ENCODE measurements at places on chromosomes 5 and 9.

DNA sequence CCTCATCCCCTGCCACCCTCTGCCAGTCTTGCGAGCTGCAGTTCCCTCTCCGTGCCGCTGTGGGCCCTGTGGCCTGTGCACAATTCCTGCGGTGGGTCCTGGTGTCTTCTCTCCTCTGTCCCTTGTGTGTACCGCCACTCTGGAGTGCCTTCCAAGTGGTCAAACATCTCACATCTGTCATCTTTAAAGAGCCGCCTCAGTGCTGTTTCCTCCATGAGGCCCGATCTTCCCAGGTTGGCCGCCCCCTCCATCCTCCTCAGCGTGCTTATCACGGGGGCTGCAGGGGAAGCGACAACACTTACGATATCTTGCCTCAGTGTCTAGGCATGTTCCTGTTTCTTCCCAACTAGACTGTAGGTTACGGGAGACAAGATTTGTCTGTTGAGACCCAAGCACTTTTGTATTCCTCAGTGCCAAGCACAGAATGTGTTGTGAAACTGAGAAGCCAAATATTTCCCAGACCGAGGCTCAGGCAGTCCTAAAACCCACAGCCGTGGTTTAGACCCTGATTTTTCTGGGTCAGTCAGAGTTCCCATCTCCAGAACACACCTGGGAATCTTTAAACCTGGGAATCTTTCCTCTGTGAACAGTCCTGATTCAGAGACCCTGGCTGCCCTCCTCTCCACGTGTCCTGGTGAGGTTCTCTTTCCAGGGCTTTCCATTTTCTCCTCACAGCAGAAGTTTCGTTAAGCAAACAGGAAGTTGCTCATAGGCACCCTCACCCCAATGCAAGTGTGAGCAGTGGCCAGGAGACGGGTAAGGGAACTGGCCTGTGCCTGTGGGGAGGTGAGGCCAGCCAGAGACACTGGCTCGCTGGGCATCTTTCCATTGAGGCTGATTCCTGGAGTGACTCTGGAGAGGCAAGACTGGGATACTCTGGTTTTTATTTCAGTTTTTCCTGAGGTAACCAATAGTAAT is 28.8 kb downstream of the SLC46A2 start:
- DNase-seq: no peak

- DNase-seq: no peak
Measured at GRCh38 chr5:14261856-14262611, 118.9 kb downstream of the TRIO start.

DNA sequence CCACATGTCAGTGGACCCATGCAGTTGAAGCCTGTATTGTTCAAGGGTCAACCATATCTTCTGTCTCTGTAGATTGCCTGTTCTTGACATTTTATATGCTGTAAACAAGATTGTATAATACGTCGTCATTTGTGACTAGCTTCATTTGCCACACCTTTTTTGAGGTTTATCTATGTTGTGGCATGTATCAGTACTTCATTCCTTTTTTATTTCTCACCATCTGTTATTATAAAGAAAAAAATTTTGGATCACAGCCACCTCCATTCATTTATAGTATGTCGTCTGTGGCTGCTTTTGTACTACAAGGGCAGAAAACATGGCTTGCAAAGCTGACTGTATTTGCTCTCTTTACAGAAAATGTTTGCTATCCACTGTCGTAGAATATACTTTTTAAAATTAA is 72.4 kb downstream of the TEK start:
- DNase-seq: no peak

DNA sequence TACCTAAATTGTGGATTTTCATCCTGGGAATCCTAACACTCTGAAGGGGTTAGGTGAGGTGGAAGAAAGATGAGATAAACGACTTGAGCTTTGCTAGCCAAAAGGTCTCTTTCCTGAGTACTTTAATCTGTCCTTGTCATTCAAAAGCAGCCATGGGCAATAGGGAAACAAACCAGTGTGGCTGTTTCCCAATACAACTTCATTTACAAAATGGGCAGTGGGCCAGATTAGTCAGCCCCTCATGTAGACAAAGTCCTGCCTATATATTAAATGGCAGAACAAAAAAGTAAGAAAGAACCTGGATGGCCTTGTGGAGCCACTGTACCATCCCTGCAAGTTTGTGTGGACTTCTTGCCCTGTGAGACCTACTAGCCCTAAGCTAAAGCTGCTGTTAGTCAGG is 51.0 kb upstream of the NFIL3 start:
- no peak for DNase-seq

- DNase-seq: no peak
Measured at GRCh38 chr5:75756981-75757380, 39.7 kb upstream of the POC5 start.

DNA sequence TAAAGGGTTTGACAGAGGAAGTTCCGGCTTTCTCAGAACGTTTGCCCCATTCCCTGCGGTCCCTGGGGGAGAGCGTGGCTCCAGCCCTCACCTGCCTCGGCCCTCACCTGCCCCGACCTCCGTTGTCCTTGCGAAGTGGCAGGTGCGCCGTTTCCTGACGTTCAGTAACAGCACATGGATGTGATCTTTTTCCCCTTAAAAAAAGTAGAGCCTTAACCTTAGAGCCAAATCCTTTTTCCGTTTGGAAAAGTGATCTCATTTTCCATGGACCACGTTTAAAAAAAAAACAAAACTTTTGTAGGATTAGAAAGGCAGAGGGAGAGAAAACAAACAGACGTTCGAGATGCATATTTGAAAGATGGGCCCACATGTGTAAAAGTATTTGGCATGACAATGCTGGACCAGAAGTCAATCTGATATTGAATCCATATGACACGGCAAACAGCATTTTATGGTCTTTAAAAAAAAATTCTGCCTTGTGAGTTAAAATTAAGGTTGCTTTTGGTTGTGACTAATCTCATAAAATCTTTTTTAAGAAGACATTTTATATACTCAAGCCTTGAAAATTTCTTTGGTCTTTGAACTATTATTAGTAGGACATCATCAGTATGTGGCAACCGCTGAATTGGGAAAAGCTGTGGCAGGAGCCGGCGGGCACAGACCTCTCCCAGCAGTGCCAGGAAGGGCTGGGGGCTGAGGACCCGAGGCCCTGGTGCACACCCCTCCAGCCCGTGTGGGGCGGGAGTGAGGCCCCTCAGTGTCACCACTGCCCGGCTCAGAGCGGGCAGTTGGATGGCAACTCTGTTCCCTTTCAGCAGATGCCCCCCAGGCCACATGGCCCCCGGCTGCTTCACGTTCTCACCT is 42.5 kb upstream of the EXOC3 start:
- peak; percentile 7 for DNase-seq

DNA sequence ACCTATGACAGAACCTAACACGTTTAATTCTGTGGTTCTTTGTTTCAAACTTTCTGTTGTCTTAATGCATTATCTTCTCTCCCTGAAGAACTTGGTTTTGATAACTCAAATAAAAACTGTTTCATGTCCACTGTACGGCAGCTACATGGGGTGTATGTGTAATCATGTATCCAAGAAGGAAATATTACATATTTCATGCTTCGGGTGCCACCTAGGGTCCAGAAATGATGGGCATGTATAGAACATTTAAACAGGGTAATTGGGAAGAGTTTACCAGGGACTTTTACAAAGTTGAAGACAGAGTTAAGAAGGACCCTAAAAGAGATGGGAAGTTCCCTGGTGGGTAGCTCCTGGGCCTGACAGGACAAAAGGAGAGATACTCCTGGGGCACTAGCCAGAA is 291.3 kb downstream of the FBXL7 start:
- no peak for DNase-seq

GRCh38 chr5:143887903-143888665 is 76.1 kb downstream of the HMHB1 start:
- DNase-seq: no peak

DNA sequence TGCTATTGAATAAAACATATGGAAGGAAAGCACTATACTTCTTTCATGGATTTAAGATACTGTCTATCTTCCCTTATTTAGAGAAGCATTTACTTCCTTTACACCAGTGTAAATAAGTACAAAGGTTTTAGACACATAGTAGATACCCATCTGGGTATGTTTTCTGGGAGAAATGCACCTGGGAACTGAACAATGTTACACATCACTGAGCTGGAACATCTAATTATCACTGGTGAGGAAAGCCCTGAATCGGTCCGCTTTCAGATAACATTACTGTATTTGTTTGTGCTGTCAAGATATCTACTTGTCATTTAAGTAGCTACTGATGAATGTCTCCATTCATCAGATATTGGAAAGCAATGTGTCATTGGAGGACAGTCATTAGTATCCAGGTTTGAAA is 964.7 kb upstream of the PTPRD start:
- DNase-seq: no peak

- peak; percentile 92 for DNase-seq
Measured at GRCh38 chr5:177366528-177367322, 9.0 kb downstream of the RGS14 start.

DNA sequence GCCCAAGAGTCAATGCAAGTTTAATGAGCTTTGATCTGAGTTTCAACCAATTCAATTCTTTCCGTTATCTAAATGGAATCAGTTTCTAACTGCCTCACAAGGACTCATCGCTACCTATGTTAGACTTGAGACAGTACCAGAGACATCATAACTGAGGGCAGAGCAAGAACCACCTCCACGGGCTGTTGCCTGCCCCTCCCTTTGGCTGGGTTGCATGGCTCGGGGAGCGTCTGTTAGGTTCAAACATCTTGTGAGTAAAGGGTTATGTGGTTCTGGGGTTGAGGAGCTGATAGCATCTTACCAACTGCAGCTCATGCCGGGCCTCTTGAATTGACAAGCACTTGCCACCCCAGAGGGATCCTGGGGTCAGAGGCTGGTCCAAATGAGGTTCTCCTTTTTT is 457.9 kb downstream of the ENC1 start:
- no peak for DNase-seq

GRCh38 chr5:82424211-82424610 is 146.1 kb upstream of the RPS23 start:
- no peak for DNase-seq

DNA sequence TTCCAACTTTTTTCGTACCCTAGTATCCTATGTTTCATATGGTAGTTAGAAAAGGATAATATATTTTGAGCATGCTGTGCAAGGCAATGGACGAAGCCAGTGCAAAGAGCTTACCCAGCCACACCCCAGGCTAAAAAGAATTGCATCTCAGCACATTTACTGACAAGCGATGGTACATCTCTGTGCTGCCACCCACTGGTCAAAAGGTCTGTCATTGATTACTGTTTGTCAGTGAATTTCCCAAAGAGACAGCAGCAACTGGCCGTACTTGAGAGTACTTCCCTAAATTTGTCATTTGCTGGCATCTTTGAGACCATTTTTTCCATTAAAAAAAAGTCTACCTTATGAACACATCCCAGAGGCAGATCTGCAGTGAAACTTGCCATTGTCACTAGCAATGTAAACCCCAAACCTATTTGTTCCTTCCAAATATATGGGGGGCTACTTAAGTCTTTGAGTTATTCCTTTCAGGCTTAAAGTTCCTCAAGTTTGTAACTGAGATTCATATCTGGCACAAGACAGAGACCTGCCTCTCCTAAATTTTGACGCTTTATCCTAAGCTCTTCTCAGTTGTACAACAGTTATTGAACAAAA is 184.3 kb downstream of the CTNND2 start:
- peak; percentile 69 for DNase-seq

DNA sequence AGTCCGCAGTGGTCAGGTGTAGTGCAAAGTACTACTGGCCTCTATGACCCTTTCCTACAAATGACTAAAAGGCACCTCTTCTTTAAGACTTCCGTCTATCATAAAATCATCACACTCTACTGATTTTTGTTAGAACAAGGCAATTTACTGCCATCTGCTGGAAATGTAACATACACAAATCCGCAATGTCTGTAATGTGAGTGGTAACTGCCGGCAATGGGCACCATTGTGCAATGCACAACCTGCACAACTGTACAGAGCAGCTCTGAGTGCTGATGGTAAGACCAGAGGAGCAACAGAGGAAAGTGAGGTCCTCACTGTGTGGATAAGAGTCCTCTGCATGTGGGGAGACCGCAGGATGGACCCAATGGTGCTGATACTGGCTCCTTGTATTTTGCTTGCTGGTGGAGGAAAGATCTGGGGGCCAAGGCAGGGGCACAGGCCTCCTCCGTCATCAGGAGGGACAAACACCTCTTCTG is 103.7 kb downstream of the ATPSCKMT start:
- no peak for DNase-seq

- no peak for DNase-seq
Measured at GRCh38 chr5:62305358-62305714, 670 bp upstream of the KIF2A start.

- DNase-seq: no peak
Measured at GRCh38 chr5:67350185-67350584, 153.6 kb upstream of the CD180 start.

GRCh38 chr5:38453921-38454320 is 102.5 kb downstream of the LIFR start:
- no peak for DNase-seq

GRCh38 chr5:67014957-67015400 is 181.6 kb downstream of the CD180 start:
- no peak for DNase-seq

DNA sequence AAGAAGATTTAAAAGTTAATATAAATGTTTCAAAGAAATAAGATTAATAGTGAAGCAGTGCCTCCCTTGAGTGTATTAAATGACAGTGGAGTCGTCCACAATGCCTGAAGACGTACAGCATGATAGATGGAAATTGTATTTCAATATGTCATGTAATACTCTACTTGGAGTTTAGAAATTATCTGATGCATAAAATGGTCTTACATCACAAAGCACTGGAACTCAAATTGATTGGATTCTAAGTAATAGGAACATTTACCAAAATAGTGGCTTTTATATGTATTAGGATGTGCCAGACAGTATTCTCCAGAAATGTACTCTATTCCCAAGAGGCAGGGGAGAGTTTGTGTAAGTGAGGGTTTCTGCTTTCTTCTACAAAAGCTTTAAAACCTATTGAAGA is 49.4 kb downstream of the CDH10 start:
- DNase-seq: no peak

DNA sequence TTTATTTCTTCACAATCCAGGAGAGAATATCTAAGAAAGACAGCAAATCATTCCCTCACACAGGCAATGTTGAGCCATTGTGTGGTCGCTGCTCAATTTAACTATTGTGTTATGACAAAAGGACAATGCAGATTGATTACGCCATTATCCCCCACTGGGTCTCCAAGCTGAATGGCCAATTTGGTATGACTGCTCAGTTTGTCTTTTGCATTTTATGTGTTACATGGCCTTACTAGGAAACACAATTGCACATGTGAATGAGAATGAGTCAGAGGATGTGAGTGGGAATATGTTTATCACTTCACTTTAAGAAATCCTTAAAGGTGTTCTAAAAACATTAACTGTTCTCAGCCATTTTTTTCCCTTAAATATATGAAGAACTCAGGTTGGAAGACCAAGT is 108.3 kb downstream of the FAM174A start:
- no peak for DNase-seq

DNA sequence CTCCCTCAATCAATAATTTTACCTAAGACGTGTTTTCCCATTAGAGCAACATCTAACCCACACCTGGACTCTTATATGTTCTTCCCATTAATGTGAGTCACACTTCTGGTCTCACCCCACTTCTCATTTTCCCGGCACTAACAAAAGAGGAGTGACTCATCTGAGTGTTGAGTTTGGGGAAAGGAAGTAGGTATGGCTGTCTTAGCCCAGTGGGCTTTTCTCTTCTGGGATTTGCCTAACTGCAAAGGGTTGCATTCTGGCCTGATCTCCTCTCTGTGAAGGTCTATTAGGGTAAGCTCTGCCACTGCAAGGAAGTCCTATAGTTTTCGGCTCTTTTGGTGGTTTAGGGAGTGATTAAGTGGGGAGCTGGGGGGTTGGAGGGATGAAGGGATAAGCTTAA is 195.6 kb downstream of the KIAA0825 start:
- no peak for DNase-seq

GRCh38 chr5:134128648-134128995 is 14.1 kb downstream of the TCF7 start:
- DNase-seq: no peak

All from mucosa of gallbladder (tissue), 1 donor.